ENCODE measurements at places on chromosomes 5 and 9.

GRCh38 chr9:6645355-6646292 is at the start of gene GLDC:
Gene GLDC, minus strand, starts transcription at chr9:6645729. Its CDS starts 230 bp downstream, at chr9:6645499.
- DNase-seq = peak; percentile 39

DNA sequence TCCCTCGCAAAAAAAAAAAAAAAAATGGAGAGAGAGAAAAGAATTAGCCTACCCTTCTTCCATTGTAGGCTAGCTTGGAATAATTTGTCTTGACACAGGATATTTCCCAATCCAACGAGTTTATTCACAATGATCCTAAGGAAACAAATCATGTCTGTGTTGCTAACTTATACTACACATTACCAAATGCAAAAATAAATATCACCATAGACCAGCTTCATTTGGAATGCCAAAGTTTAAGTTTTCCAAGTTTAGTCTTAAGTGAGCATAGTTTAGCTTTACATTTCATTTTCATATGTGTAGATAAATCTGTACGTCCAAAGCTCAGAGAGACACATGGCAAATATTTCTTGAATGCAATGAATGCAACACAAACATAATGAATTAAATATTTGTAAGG is 1106.2 kb upstream of the DMAC1 start:
- no peak for DNase-seq

GRCh38 chr5:143404416-143405062 is 1.1 kb upstream of the NR3C1 start:
- peak; percentile 81 for DNase-seq

GRCh38 chr5:43409809-43410271 is 2.4 kb downstream of the CCL28 start:
- DNase-seq = no peak

GRCh38 chr9:69297300-69297980 is 27.6 kb upstream of the ENTREP1 start:
- DNase-seq = no peak

DNA sequence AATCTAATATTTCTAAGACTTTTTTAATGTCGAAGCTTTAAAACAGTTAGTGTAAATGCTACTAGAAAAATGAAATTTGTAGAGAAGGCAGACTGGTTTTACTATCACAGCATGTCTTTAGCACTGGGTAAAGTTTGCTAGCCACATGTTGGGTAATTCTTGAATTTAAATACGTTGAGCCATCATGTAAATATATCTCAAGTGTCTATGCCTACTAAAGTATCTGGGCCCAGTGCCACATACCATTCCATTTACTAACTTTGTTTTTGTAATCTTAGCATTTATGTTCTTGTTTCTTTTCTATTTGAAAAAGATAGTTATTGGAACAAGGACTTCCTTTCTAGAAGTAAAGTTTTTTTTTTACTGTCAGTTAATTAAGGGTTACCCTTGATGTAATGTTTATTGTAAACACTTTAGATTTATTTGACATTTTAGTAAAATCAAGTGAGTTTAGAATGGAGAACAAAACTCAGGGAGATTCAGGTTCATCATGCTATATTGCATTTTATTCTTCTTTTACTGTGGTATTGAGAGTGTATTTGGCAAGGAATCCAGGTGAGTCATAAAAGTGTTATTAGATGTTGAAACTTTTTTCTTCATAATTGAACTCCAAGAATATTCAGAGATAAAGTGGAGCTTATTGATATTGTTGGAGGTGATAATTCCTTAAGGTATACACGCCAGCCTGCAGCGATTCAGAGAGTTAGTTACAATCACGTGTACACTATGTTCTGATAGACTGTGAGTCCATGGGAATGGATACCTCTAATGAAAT is 182.4 kb downstream of the CCDC171 start:
- no peak for DNase-seq

DNA sequence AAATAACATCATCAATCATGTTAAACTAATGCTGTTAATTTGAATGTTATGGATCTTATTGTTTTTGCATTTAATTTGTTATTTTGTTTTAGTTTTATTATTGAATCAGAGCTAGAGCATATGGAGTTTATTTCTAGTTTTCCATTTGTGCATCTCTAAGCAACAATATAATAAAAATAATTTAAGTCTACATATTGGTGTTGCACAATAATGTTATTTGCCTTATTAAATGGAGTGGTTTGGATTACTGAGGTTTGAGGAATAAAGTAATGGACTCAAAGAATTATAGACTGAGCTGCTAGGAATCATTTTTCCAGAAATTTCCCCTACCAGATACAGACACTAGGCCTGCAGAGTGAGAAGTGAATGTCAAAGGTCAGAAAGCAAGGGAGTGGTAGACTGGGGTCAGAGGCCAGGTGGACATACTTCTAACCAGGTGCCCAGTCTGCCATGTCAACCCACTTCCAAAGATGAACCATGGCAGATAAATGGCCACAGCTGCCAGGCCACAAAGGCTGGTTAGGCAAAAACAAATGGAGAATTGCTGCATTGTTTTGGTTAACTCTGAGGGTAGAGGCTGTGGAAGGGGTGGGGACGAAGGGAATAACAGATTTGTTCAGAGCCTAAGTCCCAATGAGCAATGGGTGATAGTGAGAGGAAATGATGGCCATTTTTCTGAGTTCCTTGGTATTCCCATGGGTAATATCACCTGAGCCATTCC is 113.1 kb downstream of the FBXL7 start:
- DNase-seq = no peak

DNA sequence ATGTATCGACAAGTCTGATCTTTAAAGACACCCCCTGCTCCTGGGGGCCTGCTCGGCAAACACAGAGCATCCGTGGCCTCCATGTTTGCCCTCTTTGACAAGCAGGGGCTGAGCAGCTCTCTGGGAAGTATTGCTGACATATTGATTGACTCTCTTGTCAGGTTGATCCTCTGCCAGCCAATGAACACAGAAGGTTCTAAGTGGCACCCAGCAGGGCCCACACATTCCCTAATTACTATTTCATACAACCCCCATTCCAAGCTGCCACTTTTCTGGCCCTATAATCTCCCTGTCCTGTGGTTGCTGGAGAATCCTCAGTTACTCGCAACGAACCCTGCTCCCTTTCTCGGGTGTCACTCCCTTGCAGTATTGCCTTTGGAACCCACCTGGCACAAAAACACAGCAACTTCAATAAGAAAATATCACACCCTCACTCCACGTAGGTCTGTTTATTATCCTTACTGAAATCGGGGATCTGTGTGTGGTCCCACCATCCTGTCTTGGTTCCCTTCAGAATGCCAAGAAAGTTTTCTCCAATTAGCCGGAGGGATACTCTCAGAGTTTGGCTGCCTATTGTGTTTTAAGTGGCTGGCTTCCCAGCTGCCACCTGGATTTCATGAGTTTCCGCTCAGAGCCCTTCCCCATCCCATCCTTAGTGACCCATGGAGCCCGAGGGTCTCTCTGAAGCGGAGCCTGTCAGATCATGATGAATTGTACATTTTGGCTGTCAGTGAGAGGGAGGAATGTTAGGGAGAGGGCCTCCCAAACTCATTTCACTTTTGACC is 249.0 kb upstream of the WWC1 start:
- no peak for DNase-seq

DNA sequence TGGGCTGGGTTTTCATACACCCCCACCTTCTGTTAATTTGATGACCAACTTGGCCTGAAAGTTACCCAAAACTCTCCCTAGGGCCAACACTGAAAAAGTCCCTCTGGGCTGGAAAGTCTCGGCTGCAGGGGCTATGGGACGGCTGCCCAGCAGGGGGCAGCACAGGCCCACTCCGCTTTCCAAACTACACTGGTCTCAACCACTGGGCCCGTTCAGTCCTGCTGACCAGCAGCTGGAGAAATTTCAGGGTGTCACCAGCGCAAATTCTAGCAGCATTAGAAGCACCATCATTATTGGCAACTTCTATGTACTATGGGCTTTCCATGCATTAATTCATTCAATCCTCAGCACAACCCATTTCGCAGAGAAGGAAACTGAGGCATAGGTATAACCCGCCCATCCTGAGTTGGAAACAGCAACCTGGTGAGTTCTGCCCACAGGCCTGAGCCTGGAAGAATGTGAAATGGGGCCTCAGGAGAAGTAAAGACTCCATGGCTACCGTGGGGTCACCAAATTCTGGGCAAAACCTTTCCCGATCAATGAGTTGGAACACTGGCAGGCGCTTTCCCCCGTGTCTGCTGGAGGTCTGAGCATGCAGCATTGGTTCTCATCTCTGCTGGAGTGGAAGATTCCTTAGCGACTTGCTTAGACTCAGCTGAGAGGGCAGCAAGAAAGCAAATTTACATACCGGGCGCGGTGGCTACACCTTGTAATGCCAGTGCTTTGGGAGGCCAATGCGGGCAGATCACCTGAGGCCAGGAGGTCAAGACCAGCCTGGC is 9.7 kb downstream of the ORM2 start:
- peak; percentile 56 for DNase-seq

- DNase-seq = no peak
Measured at GRCh38 chr5:173397516-173397915, 69.3 kb upstream of the STC2 start.

GRCh38 chr5:93220431-93220830 is 360.6 kb downstream of the NR2F1-AS1 start:
- DNase-seq = no peak

DNA sequence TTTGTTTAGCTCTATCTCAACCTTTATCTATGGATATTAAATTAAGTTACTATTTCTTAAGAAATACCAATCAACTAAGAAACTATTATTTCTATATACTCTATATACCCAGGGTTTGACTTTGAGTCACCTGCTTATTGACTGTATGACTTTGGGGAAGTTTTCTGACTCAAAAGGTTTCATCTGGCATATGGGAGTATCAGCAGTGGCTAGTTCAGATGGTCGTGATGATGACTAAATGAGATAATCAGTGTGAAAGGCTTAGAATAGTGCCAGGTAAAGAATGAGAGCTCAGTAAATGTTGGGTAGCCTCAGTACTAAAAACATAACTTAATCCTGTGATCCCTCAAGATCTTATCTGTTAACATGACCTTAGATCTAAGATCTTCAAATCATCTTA is 179.7 kb upstream of the ISL1 start:
- no peak for DNase-seq

DNA sequence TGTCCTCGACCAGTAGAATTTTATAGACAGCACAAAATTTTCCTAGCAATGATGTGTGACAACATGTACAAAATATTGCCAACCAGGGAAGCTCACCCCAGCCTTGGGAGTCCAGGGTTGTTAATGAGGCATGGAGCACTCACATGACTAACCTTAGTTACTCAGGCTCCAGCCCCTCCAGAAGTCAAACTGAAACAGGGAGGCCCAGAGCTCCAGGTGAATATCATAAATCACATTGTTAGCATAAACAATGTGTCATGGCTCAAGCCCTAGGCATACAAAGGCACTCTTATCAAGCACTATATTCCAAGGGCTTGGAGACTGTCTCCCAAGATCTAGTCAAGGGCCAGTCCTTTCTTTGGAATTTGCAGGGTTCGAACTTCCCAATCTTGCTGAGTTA is 44.4 kb downstream of the TNFAIP8 start:
- DNase-seq = no peak

- DNase-seq = no peak
Measured at GRCh38 chr5:65213921-65214525, 267.7 kb downstream of the ADAMTS6 start.

DNA sequence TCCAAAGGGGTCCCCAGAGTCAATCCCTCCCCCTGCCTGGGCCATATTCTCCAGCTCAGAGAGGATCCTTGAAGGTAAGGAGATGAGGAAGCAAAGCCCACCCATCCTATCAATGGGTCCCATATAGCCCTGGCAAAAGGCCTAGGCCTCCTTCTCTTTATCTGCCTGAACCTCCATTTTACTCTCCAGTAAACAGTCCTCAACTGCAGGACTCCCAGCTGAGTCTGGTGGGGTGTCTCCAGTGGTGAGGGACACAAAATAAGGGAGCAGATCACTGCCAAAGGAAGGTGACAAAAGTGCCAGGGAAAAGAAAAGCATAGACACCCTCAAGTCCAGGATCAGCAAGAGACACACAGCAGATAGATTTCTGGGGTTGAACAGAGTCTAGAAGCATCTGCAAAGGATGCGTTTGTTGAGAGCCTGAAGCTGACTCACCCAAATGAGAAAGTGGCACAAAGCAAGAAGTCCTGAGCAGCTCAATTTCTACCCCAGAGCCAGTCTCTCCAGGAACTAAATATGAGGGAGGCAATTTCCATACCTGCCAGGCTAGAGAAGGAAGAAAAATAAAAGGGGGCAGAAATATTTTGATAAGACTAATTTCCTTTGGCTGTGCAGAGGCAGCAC is 2.7 kb upstream of the EBF1 start:
- DNase-seq = no peak

DNA sequence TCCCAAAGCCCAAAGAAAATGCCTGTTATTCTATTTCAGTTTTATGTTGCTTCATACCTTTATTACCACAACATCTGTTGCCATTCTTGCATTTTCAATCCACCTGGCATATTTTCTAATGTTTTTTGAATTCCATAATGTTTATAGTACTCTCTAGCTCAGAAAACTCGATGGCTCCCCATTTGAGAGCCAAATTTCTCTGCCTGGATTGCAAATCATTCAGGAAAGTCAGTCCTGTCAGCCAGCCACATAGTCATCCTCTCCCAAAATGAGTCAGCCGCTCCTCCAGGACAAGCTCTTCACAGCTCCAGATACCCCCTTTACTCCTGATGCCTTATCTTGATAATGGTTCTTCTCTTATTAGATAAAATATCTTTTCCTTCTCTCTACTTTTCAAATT is 78.2 kb upstream of the ADCY2 start:
- DNase-seq = no peak

DNA sequence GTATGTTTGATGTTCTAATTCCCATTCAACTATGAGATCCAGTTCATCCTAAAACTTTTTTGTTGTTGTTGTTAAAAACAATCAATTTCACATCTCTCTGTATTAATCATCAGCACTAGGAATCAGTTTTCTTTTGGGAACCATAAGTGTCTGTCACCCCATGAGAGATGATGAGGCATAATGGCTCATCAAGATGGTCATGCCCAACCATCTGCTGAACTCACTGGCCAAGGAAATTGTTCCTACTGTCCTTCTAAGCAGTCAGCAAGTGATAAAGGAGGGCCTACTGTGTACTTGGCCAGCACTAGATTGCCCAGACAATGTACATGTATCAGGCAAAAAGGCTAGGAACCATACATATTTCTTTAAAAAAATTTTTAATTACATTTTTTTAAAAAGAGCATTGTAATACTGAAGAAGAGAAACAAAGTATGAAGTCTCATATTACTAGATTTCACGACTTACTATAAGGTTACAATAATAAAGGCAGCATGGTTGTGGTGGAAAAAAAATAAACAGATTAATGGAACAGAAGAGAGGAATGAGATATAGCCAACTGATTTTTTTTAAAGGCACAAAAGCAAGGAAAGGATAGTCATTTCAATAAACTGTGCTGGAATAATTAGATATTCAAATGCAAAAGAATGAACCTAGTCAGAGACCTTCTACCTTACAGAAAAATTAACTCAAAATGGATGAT is 458.3 kb downstream of the SPOCK1 start:
- DNase-seq = no peak

GRCh38 chr9:75200892-75201470 is 112.7 kb downstream of the OSTF1 start:
- peak; percentile 54 for DNase-seq

GRCh38 chr5:52988335-52989024 is 672 bp upstream of the ITGA2 start:
- no peak for DNase-seq
